Activated CD4-positive, alpha-beta T cell treated with anti-CD3 and anti-CD28 coated beads for 36 hours (primary cell): ENCODE measurements at places on chromosomes 11 and 22.
A peak's percentile ranks its signal among the peaks of the same experiment; 100 is the strongest.

DNA sequence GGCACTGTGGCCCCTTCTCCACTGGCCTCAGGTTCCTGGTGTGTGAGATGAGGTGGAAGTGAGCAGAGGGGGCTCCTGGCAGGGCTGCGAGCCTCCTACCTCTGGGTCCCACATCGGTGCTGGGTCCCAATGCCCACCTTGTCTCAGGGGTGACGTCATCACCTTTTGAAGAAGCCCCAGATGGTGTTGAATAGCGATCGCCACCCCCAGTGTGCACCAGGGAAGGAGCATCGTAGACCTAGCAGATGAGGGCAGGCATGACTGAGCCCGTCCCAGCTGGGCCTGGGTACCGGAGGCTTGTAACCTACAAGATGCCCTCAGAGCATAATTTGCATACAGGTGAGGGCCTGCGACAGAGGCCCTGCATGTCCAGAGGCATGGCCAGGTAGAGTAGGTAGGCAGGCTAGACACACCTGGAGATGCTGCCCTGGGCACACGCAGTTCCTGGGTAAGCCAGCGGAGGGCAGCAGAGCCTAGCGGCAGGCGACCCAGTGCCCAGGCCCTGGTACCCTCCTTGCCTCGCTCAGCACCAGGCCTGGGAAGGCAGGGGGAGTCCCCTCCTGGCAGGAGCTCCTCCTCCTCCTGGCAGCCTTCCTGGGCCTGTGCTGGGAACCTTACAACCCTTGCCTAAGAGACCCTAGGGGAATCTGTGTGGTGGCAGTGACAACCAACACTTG is 52.5 kb downstream of the TPCN2 start:
- DNase-seq, result peak; percentile 85

DNA sequence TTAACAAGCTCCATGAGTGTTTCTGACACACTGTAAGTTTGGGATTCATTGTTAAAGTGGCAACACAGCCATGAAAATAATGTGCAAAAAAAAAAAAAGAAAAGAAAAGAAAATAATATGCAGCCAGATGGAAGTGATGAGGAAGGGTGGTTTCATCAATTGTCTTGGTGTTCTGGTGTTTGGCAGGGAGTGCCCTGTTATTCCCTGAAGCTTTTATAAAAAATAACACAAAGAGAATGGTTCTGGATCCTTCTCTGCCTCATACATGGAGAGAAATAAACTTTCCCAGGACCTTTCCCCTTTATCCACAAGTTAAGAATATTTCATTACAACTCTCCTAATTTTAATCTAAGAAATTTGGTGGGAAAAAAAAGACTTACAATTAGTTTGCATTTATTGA is 16.7 kb downstream of the AMOTL1 start:
- DNase-seq, result no peak

- no peak for DNase-seq
Observed at GRCh38 chr11:4006946-4007680, 87.5 kb upstream of the RRM1 start.

- DNase-seq, result peak; percentile 24
Observed at GRCh38 chr11:11149671-11150459, 203.2 kb downstream of the CSNK2A3 start.

GRCh38 chr11:93324500-93324899 is 6.0 kb upstream of the DEUP1 start:
- no peak for DNase-seq

GRCh38 chr11:19674836-19675235 is 37.8 kb upstream of the NAV2 start:
- no peak for DNase-seq

DNA sequence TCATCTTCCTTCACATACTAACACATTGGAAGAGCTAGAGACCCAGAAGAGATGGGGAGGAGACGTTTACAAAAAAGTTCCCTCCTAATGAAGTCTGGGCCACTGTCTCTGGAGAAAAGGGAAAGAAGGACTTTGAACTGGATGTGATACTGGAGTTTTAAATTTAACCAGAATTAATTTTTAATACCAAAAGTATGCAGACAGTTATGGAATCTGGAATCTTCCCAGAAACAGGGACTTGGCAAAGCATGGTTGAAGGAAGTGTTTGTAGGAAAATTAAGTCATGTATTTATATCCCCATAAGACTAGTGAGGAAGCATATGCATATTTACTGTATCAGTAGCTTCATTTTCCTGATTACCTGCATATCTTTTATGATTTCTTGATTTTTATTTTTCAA is 215.5 kb downstream of the TTC28 start:
- no peak for DNase-seq

DNA sequence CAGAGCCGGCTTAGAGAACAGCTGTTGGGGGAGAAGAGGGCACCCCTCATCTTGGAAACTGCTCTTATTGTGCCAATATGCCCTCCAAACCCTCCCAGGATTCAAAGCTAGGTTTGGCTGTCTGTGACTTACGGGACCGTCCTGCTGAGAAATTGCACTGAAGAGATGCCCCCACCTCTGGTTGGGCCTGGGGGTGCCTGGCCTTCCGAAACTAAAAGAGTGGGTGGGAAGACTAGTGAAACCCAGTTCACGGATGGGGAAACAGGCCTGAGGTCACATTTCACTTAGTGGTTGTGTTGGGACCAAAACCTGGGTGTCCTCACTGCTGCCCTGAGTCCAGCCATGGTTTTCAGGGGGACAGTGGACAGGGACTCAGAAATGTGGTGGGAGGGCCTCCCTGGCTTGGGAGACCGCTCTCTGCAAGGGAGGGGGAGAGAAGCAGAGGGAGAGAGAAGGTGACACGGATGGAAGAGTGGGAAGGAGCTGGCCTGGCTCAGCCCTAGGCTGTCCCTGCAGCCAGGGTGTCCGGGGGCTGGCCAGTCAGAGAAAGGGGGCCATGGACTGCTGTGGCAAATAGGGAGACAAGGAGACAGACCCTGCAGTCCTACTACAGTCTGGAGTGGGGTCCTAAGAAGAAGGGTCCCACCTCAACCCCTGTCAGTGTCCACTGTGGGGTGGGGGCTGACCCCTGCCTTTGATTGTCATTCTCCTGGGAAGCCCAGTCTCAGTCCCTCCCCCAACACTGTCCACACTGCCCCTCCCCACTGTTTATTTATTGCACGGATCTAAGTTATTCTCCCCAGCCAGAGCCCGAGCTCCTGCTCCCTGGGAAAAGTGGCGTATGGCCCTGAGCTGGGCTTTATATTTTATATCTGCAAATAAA is 13.6 kb downstream of the MAFF start:
- DNase-seq, result no peak

- no peak for DNase-seq
Observed at GRCh38 chr11:17521106-17521900, 22.9 kb downstream of the USH1C start.

GRCh38 chr11:120200677-120201076 is 10.2 kb upstream of the OAF start:
- no peak for DNase-seq

GRCh38 chr11:69061713-69062053 is 13.0 kb downstream of the TPCN2 start:
- DNase-seq, result no peak

- DNase-seq, result peak; percentile 86
Observed at GRCh38 chr22:50270666-50271394, 650 bp upstream of the MAPK11 start.

DNA sequence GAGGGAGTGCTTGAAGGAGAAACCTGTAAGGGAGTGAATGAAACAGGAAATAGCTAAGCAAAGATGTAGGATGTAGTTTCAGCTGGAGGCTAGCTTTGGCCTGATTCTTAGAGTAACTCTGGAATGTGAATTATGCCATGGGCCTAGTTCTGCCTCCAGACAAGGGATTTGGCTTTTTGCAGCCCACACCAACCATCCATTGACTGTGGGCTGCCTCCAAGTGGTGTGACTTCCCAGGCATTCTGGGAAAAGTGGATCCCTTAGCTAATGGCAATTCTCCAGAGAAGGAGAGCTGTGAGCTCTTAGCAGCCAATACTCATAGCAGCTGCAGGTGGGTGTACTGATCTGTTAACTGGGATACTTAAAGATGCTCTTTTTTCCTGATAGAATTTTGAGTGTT is 2.0 kb upstream of the OR9I1 start:
- no peak for DNase-seq

- DNase-seq, result peak; percentile 70
Observed at GRCh38 chr11:119339589-119340334, 921 bp downstream of the C1QTNF5 start.

DNA sequence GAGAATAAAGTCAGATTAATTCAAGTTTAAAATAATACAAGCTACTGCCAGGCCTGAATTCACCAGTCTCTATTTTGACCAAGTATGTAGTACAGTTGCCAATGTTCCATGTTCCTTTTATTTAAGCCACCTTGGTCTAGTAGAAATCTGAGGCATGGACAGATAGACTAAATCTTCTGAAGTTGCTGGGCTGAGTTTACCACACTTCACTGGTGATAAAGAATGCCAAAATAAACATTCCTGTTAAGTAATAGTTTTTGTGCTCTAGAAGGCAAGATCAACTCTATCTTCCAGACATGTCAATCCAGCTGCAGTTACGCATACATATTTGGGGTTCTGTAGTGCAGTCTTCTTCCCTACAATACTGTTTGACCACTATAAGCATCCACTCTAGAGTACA is 83.9 kb upstream of the C11orf87 start:
- no peak for DNase-seq

- DNase-seq, result no peak
Observed at GRCh38 chr11:111177037-111177871, 68.3 kb upstream of the POU2AF2 start.

DNA sequence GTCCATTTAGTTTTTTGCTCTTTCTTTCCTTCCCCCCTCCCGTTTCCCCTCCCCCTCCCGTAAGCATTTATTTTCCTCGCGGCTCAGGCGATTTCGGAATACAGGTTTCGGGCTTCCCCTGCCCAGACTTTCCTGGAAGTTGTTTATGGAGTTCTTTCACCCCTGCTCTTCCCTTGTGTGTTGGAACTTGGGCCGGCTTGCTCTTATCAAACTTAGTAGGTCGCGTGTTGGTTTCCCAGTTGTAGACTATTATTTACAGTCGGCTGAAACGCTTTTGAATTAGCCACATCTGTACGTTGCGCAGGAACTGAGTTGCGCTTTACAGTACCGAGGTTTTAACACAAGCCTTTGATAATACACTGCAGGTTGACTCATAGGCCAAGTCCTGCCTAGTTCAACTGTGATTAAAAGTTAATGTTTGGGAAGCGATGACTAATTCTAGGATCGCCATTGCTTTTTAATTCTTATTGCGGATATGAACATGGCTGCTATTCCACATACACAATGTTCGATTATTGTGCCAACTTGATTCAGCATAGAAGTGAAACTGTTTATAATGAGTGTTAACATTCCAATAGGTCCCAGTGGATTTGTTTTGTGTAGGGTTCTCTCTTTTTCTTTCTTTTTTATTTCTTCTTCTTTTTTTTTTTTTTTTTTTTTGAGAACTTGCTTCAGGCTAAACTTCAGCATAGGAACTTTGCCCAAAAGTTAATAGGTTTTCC is 1.7 kb downstream of the YAP1 start:
- peak; percentile 28 for DNase-seq

DNA sequence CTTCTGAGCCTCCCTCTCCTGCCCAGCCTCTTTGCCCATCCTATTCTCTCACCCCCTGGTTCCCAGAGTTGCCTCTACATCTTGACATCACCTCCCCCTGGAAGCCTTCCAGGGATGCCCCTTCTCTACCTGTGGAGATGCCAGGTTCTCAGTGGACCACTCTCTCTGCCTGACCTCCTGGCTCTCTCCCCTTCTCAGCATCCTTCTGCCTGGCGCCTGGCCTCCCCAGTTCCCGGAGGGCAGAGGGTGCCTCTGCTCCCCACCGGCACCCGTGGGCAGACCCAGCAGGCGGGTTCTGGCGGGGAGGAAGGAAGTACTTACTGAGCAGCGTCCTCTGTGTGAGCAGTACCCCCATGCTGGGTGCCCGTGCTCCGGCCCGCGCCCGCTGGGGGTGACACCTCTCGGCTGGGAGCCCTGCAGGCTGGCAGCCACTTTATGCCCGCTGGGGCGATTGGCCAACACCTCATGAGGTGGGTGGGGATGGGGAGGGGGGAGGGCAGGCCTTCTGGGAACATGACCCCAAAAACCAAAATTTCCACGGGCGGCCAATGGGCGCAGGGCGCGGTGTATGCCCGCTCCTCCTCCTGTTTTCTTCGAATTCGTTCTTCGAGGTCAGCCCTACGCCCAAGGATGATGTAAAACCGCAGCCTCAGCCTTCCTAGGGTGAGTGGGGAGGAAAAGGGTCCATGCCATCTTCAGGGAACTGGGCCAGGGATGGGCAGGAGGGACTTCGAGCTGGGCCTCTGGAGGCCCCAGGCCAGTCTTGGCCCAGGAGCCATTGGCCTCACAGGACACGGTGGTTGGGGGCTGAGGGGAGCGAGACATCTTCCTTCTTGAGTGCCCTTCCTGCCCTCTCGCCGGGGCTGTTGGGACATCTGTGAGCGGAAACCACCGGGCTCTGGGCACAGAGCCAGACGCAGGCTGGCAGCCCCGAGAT is at the start of gene OSM:
Gene OSM, minus strand, starts transcription at position 407 of the 937 bp plus-strand sequence. Its CDS starts 52 bp downstream, at position 355.
- DNase-seq, result peak; percentile 86

DNA sequence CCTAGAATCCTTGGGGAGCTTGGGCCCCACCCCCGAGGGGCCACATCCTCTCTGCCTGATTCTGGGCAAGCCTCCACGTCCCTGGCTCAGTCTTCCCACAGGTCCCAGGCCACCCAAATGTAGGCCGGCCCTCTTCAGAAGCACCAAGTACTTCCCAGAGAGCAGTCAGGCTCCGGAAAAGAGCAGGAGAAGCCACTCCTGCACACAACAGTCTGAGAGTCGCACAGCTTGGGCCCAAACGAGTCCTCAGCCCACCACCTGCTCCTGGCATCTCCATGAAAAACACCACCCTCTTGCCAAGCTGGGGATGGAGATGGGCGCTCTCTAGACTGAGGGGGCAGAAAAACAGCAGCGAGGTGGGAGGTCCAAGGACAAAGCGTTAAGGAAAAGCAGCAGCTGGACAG is 15.4 kb downstream of the EHD1 start:
- peak; percentile 14 for DNase-seq

- no peak for DNase-seq
Observed at GRCh38 chr22:47308886-47309285, 546.4 kb downstream of the TBC1D22A start.

DNA sequence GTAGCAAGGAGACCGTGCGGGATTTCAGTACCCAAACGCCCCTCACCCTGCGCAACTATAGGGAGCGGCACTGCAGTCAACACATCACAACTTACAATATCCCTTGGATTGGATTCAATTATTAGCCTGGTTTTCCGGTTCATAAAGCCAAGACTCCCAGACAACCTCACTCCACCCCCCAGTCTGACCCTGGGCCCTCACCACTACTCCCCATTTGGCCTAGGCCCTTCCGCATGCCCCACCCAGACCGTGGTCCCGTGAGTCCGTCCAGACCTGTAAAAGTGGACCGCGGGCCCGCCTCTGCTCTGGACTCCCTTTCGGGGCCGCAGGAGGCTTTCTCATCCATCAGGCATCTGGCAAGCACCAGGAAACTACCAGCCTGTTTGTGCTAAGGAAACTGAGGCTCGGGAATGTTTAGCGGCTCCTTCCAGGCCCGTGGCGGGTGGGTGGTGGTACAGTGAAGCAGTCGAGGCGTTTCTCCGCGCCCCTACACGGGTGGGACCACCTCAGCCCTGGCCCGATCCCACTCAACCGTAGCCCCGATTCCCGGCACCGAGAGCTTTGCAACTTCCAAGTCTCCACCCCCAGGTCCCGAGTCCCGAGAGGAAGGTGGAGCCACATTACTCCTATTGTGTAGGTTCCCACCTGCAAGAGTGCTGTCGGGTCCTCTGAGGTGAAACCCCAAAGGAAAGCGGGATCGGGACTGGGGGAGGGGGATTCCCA is 679 bp upstream of the DPP3 start:
- peak; percentile 29 for DNase-seq
